ENCODE measurements at places on chromosomes 11 and 22. TPM values are rescaled to one million over a fixed set of nuclear protein-coding genes. Genes with fewer than 3 reads are reported as not detected.

DNA sequence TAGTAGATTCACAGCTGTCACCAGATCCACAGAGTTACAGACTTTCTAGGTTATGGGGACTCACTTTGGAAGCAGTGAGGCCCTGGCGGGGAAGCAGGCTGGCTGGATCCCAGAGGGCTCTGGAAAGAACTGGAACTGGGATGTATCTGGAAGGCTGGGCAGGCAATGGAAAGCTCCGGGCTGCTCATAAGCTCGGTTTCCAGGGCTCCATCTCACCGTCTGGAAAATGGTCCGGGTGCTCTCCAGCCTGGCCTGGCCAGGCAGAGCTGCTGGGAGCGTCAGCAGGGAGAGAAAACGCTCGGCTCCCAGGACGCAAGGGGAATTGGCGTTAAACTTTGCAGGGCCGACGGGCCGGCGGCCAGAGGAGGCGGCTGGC is 335 bp upstream of the SEZ6L start:
- peaks cover 7% of the 10 kb centered on the region for H3K27me3 ChIP-seq
- no peak for DNase-seq
- no peak overlapping the region for H3K27ac ChIP-seq
- no peaks in the 10 kb centered on the region for H3K36me3 ChIP-seq

DNA sequence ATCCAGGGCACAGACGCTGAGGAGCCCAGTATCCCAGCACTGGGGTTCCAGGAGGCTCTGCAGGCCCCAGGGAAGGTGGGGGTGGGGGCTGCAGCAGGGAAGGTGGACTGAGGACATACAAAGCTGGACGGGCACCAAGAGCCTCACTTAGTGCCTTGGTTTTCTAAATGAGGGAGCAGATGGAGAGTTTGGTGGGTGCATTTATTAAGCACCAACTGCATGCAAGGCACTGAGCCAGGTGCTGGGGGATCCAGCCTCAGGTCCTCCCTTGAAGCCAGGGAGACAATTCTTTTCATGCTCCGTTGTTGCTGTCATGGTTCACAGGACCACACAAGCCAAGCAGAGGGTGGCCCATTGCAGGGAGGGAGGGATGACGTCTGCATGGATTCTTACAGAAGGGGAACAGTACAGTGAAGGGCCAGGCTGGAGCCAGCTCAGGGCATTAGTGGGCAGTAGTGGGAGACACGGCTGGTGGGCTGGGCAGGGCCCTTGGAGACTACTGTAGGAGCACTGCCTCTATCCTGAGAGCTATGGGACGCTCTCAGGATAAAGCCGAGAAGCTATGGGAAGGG is 65.0 kb downstream of the MACROD1 start:
- peaks cover 4% of the 10 kb centered on the region for H3K4me1 ChIP-seq
- no peak overlapping the region for H3K27ac ChIP-seq
- no peaks in the 10 kb centered on the region for H3K27me3 ChIP-seq
- no peak for DNase-seq
- H3K36me3 ChIP-seq, result no peaks in the 10 kb centered on the region
- H3K4me3 ChIP-seq, result no peak overlapping the region

Gene ENTHD1
- total RNA-seq, result not detected

DNA sequence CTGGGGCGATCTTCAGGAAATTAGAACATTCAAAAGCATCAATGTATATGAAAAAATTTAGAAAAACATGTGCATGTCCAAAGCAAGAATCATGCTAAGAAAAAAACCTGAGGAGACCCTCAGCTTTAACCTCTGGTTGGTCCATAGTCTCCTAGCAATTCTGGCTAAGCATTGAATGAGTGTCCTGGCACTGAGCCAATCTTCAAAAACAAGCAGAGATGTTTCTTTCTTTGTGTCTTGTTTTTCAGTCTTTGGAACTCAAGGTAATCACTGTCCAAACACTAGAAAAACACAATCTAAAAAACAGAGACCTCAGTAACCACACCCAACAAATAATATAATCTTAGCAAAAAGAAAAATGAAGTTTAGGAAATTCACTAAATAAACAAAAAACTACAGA is 205.4 kb upstream of the CARD18 start:
- no peaks in the 10 kb centered on the region for H3K27me3 ChIP-seq
- no peaks in the 10 kb centered on the region for H3K36me3 ChIP-seq
- no peak overlapping the region for H3K4me3 ChIP-seq
- no peaks in the 10 kb centered on the region for H3K4me1 ChIP-seq
- DNase-seq, result no peak

- no peak overlapping the region for H3K27ac ChIP-seq
- H3K36me3 ChIP-seq, result no peaks in the 10 kb centered on the region
- DNase-seq, result no peak
- H3K4me3 ChIP-seq, result no peak overlapping the region
These were observed 56.2 kb upstream of the ASPHD2 start for GRCh38 chr22:26372890-26373289.

DNA sequence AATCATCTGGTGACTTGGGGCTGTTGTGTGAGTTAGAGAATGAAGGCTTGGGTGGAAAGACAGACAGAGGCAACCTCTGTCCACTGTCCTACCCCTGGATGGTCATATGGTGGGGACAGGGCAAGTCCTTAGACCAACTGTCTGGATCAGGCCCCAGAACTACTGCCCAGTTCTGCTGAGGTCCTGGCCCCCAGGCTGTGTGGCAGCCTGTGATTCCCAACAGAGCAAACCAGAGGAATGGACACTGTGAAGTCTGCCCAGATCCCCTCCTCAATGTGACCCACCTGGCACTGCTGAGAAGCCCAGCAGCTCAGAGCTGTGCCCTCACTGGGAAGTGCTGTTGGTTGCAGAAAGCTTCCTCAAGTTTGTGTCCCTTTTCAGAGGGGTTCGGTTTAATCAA is 69.0 kb downstream of the GGTLC2 start:
- DNase-seq, result no peak
- no peaks in the 10 kb centered on the region for H3K36me3 ChIP-seq
- no peak overlapping the region for H3K4me3 ChIP-seq
- no peak overlapping the region for H3K27ac ChIP-seq
- H3K27me3 ChIP-seq, result peaks cover 25% of the 10 kb centered on the region

DNA sequence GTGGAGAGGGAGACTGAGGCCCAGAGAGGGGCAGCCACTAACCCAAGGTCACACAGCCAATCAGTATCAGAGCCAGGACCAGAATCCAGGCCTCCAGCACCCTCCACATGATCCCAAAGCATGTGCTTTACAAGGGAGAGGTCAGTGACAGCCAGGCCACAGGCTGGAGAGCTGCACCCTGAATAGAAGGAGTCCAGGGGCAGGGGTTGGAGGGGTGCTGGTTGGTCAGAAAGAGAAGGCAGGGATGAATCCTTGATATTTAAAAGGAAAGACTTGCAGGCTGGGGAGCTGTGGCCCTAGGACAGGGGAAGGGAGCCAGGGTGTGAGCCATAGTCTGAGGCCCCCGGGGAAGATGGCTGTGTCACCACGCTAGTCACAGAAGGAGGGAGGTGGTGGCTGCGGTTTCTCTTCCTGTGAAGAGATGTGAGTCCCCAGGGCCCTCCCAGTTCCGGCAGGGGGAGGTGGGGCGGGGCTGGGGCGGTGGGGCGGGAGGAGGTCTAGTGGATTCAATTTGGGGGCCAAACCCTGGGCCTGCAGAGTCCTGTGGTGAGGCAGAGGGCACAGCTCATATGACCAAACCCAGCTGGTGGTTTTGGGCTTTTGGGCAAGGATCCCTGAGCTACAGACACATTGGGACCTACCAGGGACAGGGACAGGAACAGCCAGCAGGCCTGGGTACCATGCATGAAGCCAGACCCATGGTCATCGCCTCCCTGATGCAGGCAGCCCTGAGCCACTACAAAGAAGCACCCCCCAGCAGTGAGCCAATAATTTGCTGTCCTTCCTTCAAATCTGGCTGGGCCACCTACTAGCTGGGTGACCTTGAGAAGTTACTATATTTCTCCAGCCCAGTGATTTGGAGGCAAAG is 14.0 kb downstream of the RAC2 start:
- DNase-seq, result no peak
- no peak overlapping the region for H3K4me3 ChIP-seq
- no peaks in the 10 kb centered on the region for H3K36me3 ChIP-seq
- peaks cover 32% of the 10 kb centered on the region for H3K27me3 ChIP-seq

Gene PATE2
- not detected for total RNA-seq

GRCh38 chr11:86421946-86422345 is 47.3 kb downstream of the CCDC81 start:
- no peaks in the 10 kb centered on the region for H3K4me1 ChIP-seq
- DNase-seq, result no peak
- no peak overlapping the region for H3K27ac ChIP-seq
- no peak overlapping the region for H3K4me3 ChIP-seq
- H3K36me3 ChIP-seq, result no peaks in the 10 kb centered on the region

DNA sequence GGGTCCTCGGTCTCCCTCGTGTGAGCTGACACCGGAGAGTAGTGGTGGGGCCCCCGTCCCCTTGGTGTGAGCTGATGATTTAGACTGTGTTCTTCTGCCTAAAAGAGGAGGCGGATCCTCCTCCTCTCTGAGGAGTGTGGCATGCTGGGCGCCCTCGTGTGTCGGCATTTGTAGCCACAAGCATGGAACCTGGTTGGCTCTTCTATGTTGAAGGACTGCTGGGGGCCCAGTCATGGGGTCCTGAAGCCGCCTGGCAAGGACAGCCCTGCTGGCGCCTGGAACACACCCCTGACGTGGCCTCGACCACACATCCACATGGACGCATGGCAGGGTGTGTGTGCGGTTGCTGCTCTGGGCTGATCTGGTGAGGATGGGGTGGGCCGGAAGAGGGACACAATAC is 50.2 kb downstream of the AP2A2 start:
- H3K27me3 ChIP-seq, result no peaks in the 10 kb centered on the region
- no peaks in the 10 kb centered on the region for H3K4me1 ChIP-seq
- no peak for DNase-seq
- peaks cover 29% of the 10 kb centered on the region for H3K36me3 ChIP-seq

DNA sequence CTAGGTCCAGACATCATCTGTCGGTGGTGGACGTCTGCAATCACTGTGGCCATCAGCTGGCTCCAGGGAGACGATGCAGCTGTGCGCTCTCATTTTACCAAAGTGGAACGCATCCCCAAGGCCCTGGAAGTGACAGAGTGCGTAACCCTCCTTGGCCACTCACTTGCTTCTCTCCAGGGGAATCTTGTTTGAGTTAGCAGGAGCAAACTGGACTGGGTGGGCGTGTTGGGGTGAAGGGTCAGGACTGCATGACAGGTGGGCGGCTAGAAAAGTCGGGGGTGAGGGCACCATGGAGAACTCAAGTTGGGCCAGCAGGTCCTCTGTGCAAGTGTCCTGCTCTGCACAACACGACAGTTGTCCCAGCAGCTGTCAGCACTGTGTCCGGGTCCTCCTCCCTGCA is 16.2 kb downstream of the SHISA8 start:
- H3K4me1 ChIP-seq, result no peaks in the 10 kb centered on the region
- no peak for DNase-seq
- H3K36me3 ChIP-seq, result peaks cover 100% of the 10 kb centered on the region

GRCh38 chr11:64246871-64247728 is at the start of gene PPP1R14B:
Gene PPP1R14B (minus strand): TSS chr11:64246943. CDS start chr11:64246673, 270 bp downstream.
- peaks cover 46% of the 10 kb centered on the region for H3K4me1 ChIP-seq
- DNase-seq, result peak; percentile 43
- H3K4me3 ChIP-seq, result peak within 1 kb of the TSS; percentile 84
- no peaks in the 10 kb centered on the region for H3K27me3 ChIP-seq

- H3K4me3 ChIP-seq, result no peak overlapping the region
- no peaks in the 10 kb centered on the region for H3K36me3 ChIP-seq
- DNase-seq, result no peak
- H3K27me3 ChIP-seq, result no peaks in the 10 kb centered on the region
- H3K27ac ChIP-seq, result no peak overlapping the region
These were observed 107.5 kb downstream of the NAV2 start for GRCh38 chr11:19820100-19820499.

- DNase-seq, result no peak
- H3K36me3 ChIP-seq, result peaks cover 4% of the 10 kb centered on the region
- H3K4me3 ChIP-seq, result no peak overlapping the region
- no peak overlapping the region for H3K27ac ChIP-seq
- H3K27me3 ChIP-seq, result no peaks in the 10 kb centered on the region
These were observed 74.5 kb downstream of the AMBRA1 start for GRCh38 chr11:46519351-46519750.

DNA sequence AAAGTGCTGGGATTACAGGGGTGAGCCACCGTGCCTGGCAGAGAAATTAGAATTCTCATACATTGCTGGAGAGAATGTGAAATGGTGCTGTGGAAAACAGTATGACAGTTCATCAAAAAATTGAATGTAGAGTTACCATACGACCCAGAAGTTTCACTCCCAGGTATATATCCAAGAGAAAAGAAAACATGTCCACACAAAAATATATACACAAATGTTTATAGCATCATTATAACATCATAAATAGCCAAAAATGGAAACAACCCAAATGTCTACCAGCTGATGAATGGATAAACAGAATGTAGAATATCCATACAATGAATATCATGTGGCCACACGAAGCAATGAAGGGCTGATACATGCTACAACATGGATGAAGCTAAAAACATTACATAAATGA is 34.6 kb downstream of the MED15 start:
- no peak overlapping the region for H3K4me3 ChIP-seq
- peaks cover 86% of the 10 kb centered on the region for H3K36me3 ChIP-seq
- H3K27ac ChIP-seq, result no peak overlapping the region
- no peak for DNase-seq
- no peaks in the 10 kb centered on the region for H3K4me1 ChIP-seq
